ENCODE measurements at places on chromosomes 2 and 18.

DNA sequence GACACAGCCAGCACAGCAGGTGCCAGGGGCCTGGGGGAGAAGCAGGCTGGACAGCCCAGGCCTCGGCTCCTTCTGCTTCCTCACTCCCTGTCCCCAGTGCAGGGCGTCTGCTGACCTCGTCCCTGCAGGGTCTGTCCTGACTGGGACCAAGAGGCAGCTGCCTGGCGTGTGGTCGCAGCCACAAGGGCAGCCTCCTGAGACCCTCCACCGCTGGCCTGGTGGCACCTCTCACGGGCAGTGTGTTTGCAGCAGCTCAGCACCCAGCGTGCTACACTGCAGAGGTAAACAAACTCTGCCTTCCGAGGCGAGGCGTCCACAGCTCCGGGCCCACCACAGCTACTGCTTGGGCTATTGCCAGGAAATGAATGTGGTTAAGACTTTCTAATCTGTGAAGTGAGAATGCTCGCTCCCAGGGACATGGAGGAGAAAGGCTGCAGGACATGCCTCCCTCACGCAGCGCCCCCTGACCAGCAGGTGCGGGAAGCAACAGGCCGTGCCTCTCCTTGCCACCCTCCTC lies 46.1 kb upstream of the HPCAL1 start:
- no peak for DNase-seq

GRCh38 chr2:84641021-84641420 lies 124.7 kb downstream of the DNAH6 start:
- DNase-seq: no peak

DNA sequence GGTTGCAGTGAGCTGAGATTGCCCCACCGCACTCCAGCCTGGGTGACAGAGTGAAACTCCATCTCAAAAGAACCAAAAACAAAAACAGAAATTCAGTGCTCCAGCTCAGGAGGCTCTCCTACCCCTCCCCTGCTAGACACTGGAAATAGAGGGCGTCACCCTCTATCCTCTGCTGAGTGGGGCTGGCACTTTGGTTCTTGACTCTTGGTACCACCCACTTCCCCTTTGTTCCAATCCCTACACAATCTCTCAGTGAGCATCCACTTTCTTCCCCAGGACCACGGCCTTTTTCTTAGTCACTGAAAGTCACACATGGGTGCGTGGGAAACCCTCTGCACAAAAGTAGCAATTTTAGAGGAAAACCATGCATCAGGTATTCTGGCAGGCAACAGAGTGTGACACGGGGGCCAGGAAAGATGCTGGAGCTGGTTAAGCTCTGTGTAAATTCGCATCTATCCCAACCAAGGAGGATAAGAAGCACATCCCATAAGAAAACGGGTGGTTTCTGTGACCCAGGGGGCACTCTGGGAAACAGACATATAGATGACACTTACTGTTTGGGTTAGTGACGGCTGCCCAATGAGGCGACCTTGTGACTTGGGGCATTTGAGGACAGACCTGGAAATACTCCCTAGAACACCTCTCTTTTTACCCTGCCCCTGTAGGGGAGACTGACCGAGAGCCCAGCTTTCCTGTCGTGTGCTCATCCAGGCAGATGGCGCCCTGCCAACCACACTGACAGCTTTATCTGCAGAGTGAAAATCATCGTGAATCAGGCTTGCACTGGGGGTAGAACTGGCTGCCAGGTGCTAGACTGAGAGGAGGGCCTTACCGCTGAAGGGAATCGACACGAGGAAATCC lies 7.7 kb downstream of the HJURP start:
- DNase-seq: no peak

DNA sequence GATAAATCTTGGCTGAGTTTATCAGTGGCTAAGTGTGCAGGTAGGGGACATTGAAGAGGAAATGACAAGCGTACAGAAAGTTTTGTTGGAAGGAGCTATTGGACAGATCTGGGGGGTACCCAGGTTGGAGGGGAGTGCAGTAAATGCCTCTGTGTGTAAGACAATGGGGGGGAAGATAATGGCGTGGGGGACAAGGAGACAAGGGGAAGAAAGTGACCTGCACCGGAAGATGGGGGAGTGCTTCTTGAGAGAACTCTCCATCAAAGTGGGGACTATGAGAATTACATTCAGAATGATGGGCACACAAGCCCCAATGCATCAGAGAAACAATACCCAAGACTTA lies 190.0 kb downstream of the ALPK2 start:
- DNase-seq: no peak

GRCh38 chr2:20543469-20544152 lies 96.7 kb downstream of the RHOB start:
- no peak for DNase-seq

GRCh38 chr2:234694244-234695013 lies 197.5 kb upstream of the ARL4C start:
- DNase-seq: peak; percentile 27

- DNase-seq: no peak
Measured at GRCh38 chr2:173282795-173283545, 71.7 kb upstream of the CDCA7 start.

DNA sequence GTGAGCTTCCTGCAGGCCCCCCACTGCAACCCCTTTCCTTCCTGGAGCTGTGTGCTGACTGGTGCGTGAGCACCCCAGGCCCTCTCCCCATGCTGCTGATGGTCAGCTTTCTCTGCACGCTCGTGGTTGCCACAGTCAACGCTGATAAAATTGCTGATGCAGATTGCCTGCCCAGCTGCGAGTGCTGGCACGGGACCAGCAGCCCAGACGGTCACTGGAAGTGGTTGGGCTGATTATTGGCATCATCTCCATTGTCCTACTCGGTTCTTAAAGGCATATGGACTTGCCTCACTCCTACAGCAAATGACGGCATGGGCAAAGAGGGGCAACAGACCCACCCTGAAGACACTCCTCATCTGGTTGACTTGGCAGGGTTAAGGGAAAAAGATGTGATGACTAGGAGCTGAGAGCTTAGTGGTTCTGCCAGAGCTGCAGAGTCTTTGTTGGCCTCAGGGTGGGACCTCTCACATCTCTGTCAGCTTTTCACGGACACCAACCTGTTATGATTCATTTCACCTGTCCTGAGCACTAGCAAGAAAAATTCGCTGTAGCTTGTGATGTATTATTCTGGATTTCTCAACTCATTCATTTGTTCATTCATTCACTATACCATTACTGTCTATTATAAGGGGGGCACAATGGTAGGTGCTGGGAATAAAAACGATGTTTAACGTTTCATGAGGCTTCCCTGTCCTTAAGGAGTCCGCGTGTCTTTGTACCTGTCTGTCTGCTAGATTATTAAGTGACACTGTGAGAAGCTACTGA lies 38.4 kb downstream of the PAX8 start:
- DNase-seq: peak; percentile 89

- peak; percentile 60 for DNase-seq
Measured at GRCh38 chr2:70118798-70119454, 31.6 kb downstream of the PCBP1 start.

GRCh38 chr2:200314976-200315567 lies 8.6 kb downstream of the SPATS2L start:
- DNase-seq: no peak

GRCh38 chr2:170930131-170930990 lies 1.3 kb downstream of the GORASP2 start:
- DNase-seq: peak; percentile 84

- DNase-seq: no peak
Measured at GRCh38 chr2:67797801-67798540, 264.8 kb downstream of the C1D start.

DNA sequence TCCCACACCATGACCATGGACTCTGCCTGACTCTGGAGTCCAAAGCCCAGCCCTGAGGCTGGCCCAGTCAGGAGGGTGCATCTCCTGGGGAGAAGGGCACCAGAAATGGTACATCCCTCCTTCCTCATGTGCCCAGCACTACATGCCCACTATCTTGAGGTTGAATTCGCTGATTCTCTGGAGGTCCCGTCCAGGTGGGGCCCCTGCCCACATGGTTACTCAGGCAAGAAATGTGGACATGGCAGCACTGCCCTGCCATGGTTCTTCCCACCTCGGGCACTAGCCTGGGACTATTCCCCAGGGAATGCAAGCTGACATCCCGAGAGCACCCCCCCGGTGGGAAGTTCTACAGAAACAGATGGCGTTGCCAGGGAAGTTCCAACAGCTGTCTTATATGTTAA lies 15.3 kb upstream of the HES6 start:
- no peak for DNase-seq

GRCh38 chr2:54508541-54508940 lies 52.4 kb downstream of the SPTBN1 start:
- no peak for DNase-seq

DNA sequence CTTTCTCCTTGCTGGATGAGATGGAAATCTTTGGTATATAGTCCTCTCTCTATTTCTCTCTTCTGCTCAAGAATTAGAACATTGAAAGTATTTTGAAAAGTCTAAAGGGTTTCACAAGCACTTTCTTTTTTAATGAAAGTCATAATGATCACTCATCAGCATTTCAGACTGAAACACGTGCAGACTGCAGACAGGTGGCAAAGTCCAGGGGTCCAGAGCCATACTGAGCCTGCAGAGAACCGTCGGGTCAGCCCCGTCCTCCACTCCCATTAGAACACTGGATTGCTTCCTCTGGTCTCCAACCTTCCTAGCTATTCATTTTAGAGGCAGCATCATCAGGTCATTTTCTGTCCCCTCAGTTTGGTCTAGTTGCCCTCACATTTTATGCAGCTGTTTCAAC lies 3.1 kb downstream of the TMEM247 start:
- DNase-seq: no peak

DNA sequence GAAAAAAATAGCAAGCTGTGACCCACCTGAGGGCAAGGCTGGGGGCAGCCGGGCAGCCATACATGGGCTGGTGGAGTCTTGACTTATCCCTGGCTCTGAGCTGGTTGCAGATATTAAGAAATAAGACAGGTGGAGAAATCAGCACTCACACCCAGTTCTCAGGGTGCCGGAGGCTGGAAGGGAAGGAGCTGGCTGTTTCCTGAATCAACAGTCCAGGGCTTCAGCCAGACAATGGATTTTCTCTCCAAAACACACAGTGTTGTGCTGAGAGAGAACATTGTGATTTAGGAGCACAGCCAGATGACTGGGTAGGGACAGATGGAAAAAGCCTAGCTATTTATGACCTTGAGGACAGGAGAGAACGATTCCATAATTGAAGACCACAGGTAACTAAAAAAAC lies 208.8 kb downstream of the LDLRAD4 start:
- DNase-seq: no peak

- DNase-seq: no peak
Measured at GRCh38 chr18:54130631-54131030, 93.8 kb downstream of the MBD2 start.

DNA sequence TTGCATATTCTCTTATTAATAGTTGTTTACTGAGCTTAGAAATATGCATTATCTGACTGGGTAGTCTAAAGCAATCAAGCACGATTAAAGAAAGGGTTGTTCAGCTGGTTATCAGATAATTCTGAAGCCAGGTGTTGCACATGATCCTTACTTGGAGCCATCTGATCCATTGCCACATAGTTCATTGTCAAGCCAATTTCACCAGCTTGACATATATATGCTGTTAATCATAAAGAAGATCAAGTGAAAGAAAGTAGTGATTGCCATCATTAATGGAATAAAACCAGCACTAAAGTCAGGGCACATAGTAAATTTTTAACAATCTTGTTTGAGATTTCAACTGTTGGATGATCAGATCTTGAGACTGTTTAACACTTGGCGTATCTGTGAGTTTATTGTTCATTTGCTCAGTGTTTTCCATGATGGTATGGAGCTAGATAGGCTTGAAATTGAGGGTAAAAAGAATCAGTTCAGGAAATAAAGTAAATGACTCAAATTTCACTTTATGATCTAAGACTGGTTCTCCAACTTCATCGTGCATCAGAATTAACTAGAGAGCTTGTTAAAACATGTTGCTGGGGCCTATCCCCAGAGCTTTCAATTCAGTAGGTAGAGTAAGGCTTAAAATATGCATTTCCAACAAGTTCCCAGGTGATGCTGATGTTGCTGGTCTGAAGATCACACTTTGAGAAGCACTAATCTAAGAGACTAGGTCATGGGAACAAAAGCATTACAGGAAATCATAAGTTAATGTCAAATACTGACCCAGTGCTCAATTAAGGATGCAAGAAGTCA lies 539.6 kb downstream of the SATB2 start:
- no peak for DNase-seq

DNA sequence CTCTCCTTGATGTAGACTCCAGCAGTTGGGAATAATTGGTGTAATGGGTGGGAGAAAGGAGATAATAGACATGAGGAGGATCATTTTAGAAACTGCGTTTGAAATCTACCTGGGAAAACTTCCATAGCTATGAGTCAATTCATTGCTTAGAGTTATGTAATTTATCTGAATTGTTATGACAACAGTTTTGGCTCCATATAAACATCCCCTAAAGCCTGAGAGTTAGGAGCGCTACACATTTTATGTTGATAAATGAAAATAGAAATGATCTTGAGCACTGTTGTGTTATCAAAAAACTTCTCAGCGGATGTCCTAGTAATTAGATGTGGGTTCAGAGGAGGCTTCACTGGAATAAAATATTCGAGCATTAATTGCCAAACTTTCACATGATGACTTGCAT lies 573.4 kb downstream of the TSN start:
- no peak for DNase-seq

DNA sequence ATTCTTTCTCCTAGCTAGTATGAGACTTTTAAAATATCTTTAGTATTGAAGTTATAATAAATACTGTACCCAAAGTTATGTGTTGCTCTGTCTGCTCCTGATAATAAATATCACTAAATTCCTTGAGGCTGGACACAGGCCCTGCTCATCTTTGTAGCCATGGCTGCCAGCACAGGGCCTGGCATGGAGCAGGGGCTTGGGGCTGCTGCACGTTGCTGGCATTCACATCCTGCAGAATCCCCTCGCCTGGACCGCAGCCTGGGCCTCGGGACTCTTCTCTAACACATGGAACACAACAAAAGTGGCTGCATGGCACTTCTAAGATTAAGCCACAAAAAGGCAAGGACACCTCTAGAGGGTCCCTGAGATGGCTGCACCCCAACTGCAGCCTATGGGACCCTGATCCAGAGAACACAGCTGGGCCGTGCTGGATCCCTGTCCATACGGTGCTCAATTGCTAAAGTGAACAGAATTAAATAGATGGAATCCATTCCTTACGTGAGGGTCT lies 477.5 kb upstream of the MYT1L start:
- DNase-seq: no peak

DNA sequence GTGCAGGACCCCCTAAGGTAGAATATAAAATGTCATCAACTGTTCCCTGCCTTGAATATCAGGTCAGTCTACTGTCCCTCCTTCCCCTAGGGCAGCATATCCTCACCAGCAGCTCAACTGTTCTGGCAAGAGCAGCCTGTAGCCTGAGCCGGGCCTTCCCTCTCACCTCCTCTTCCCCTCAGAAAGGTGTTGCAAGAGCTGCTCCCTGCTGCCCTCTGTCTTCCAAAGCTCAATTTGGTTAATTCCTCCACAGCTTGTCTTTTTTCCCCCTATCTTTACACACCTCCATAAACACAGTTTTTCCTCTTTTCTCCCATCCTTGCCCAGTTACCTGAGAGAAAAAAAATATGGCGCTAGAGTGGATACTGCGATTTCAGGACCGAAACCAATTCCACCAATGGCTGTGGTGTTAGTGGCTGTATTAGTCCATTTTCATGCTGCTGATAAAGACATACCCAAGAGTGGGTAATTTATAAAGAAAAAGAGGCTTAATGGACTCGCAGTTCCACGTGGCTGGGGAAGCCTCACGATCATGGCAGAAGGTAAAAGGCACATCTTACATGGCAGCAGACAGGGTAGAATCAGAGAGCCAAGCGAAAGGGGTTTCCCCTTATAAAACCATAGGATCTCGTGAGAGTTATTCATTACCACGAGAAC lies 184.7 kb downstream of the MREG start:
- peak; percentile 68 for DNase-seq

- no peak for DNase-seq
Measured at GRCh38 chr2:239949075-239949474, 76.1 kb downstream of the NDUFA10 start.
